ENCODE measurements at places on chromosomes 4 and X. TPM values are rescaled to one million over a fixed set of nuclear protein-coding genes. Genes with fewer than 3 reads are reported as not detected.
A peak's percentile ranks its signal among the peaks of the same experiment; 100 is the strongest.

The FABP2 gene
- total RNA-seq: not detected

The HPGDS gene
- not detected for total RNA-seq

The OPRPN gene
- not detected for total RNA-seq

The SPOCK3 gene
- total RNA-seq: not detected

The RNF128 gene
- total RNA-seq: not detected

- no peak for DNase-seq
Measured at GRCh38 chr4:91147067-91147466, 1019.9 kb downstream of the CCSER1 start.

- no peak for DNase-seq
Measured at GRCh38 chr4:157221895-157222770, 1.6 kb downstream of the GRIA2 start.

DNA sequence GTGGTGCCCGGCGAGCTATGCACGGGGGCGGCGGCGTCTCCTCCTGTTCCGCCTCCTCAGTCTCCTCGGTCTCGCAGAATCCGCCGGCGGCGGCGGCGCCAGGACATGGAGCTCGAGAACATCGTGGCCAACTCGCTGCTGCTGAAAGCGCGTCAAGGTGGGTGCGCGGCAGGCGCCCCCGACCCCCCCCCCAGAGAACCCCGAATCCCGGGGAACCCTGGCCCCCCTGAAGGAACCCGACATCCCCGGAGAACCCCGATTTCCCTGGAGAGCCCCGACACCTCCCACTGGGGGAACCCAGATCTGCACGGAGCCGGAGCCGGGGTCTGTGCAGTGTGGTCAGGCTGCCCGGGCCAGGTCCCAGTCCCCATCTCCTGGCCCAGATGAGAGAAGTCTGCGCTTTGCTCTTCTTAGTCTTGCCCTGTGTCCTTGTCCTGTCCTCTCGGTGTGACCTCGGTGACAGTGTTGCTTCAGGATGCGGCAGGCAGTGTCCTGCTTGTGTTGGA, 648 bp downstream of the GRK4 start:
- DNase-seq: peak; percentile 42

DNA sequence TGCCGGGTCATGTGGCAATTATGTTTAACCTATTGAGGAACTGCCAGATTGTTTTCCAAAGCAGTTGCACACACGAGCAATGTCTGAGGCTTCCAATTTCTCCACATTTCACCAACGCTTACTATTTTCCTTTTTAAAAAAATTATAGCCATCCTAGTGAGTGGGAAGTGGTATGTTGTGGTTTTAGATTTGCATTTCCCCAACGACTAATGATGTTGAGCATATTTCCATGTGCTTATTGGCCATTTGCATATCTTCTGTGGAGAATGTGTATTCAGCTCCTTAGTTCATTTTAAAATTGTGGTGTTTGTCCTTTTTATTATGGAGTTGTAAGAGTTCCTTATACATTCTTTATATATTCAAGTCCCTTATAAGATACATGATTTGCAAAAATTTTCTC, 60.2 kb downstream of the MTMR1 start:
- DNase-seq: no peak

GRCh38 chr4:1603413-1604135, 80.5 kb downstream of the FAM53A start:
- DNase-seq: no peak

DNA sequence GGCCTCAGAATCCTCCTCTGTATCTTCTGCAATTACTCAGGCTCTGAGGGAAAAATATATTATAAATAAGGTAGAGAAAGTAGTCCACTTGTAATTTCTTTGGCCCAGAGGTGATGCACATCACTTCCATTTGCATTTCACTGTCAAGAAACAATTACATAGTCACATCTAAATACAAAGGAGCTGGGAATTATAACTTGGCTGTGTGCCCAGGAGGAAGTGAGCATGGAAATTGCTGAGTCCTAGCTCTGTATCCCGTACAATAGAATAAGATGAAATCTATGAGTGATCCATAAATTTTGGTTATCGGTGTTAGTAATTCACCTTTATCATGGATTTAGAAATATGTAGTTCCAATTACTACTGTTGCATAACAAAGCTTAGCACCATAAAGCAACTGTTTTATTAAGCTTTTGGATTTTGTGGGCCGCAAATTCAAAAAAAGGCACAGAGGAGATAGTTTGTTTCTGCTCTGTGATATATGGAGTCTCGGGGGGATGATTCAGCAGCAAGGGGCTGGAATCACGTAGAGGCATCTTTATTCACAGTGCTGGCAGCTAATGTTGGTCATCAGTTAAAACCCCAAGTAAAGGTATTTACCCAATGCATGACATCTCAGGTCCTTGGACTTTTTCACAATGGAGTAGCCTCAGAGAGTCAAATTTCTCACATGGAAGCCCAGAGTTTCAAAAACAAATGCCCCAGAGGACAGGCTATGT, 241.4 kb upstream of the GALNT7 start:
- no peak for DNase-seq

GRCh38 chrX:40267334-40268187, 169.8 kb upstream of the BCOR start:
- no peak for DNase-seq

GRCh38 chr4:11821772-11822430, 393.2 kb upstream of the HS3ST1 start:
- no peak for DNase-seq

All from HFFc6 (cell line).